ENCODE measurements at places on chromosomes 2 and 18.

GRCh38 chr2:144454466-144455287 lies 65.2 kb downstream of the ZEB2 start:
- DNase-seq = no peak

GRCh38 chr2:100833331-100833730 lies 13.4 kb downstream of the NPAS2 start:
- DNase-seq = no peak

GRCh38 chr2:86087936-86088850 lies 17.5 kb downstream of the POLR1A start:
- peak; percentile 72 for DNase-seq

DNA sequence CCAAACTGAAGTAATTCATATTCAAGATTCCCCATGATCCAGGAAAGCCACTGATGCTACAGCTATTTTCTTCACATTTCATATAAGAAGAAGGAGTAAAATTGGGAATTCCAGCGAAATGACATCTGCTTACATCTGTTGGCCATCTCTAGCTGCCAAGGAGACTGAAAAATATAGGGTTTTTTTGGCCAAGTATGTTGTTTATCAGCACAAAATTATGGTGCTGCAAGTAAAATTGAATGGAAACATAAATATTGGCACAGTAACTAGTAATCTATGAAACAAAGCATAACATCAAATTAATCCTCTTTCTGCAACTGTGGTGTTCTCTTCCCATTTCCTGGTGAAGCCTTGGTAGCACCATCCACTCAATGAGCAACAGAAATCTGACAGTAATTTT lies 649.5 kb upstream of the ZNF804A start:
- no peak for DNase-seq

DNA sequence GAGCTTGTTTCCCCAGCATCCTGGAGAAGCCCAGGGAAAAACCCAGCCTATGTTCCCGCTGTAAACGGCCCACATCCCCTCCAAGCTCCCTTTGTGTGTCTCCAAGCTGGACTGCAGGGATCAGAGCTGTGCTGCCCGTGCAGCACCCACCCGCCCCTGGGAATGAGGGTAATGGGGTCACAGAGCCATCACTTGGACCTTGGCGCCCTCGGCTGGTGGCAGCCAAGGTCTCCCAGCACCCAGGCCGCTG lies 670 bp upstream of the INPP5D start:
- no peak for DNase-seq

DNA sequence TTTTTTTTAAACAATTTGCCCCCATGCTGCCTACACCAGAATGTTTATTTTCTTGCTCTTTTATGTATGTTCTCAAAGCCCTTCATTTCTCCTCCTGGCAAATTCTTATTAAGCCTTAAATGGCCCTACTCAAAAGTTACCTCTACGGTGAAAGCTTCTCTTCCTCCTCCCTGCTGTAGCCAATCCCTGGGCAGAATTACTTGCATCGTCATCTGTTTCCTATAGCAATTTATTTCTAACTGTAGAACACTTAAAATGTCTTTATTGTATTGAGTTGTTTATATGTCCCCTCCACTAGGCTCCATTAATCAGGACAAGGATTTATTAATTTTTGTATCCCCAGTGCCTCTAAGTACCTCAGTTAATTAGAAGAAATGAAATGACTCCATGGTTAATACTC lies 2.5 kb upstream of the RAD51AP2 start:
- no peak for DNase-seq

GRCh38 chr2:79723830-79724229 lies 211.0 kb downstream of the CTNNA2 start:
- no peak for DNase-seq

GRCh38 chr2:108934151-108934550 lies 54.9 kb downstream of the EDAR start:
- DNase-seq = no peak

DNA sequence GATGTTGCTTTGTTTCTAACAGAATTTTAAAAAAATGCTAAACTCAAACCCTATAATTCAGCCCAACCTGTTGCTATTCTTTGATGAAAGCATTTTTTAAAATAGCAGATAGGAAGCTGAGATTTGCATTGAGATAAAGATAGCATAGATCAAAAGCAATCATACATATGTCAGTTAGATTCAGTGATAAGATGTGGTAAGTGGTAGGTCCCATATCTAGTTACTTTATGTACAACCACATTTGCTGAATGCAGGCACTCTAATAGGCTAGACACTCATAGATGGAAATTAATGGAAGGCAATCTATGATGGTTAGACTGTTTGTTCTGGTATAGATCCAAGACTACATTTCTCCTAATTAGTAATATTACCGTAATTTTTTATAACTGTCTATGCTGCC lies 27.2 kb upstream of the C1D start:
- DNase-seq = no peak

DNA sequence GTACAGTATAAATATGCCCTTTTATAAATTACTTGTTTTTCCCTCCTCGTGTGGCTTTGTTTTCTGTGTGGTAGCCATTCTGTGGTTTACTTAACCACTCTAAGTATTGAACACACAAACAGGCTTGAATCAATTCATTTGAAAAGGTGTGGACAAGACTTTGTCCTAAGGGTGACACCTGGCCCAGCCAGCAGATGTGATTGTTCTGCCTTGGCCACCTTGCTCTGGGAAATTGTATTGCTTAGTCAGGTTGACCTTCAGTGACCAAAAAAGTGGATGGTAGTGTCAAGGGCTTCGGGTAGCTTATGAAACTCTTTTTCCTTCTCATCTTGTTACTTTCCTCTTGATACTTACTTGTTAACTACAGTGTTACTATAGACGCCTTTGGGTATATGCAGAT lies 61.9 kb downstream of the DGKD start:
- DNase-seq = no peak
